ENCODE measurements at places on chromosomes 4 and X.
A peak's percentile ranks its signal among the peaks of the same experiment; 100 is the strongest.

GRCh38 chr4:107800706-107801105, 24.0 kb upstream of the SGMS2 start:
- DNase-seq = no peak

DNA sequence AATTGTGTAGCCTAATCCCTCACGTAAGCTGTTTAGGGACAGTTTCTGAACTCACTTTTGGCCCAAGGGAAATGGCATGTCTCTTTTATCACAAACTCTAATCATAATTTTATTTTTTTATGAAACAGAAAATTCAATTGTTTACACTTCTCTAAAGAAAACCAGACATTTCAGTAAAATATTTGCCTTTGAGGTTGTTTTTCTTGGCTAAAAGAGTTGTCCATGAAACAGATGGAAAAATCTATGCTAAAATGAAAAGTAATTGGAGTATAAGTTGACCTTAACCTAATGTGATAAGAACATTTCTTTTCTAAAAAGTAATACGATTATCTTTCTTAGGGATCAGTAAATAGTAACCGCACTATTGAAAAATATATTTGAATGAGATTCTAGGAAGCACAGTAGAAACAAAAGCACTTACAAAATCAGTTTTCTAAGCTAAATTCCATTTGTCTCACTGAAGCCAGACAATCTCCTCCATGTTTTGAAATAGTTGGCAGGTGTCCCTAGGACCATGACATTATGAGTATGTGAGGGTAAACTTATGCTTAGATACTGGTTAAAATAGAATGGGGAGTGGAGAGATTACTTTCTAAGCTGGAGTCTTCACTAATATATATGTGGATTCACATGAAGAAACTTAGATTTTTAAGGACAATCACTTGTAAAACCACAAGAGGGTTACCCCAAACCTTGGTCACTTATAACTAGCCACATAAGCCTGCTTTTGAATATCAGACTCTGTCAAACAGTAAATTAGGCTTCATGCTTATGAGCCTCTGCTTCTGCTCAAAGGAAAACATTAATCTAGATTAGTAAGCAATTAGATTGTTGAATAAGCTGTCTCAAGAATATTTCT, 20.1 kb upstream of the TET2 start:
- DNase-seq = no peak

- DNase-seq = no peak
Observed at GRCh38 chr4:175103403-175103802, 185.2 kb downstream of the ADAM29 start.

GRCh38 chr4:115501656-115502055, 388.2 kb upstream of the NDST4 start:
- no peak for DNase-seq

GRCh38 chr4:184471881-184472613, 2.3 kb downstream of the IRF2 start:
- peak; percentile 38 for DNase-seq

DNA sequence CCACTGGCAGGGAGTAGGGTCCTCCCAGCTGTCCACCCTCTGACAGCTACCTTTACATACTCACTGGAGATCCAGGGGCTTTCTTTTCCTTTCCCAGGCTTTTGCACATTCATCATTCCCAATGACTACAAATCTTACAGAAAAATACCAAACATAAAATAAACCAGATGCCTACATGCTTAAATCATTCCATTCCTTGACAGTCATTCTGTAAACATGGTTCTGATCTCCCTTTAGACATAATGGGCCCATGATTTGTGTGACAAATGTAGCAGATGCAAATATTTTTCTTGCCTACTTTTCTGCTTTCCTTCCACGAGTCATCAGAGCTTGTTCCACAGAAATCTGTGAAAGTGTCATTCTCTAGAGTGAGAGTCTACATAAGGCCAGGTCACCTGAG, 207.0 kb downstream of the IDS start:
- DNase-seq = no peak

DNA sequence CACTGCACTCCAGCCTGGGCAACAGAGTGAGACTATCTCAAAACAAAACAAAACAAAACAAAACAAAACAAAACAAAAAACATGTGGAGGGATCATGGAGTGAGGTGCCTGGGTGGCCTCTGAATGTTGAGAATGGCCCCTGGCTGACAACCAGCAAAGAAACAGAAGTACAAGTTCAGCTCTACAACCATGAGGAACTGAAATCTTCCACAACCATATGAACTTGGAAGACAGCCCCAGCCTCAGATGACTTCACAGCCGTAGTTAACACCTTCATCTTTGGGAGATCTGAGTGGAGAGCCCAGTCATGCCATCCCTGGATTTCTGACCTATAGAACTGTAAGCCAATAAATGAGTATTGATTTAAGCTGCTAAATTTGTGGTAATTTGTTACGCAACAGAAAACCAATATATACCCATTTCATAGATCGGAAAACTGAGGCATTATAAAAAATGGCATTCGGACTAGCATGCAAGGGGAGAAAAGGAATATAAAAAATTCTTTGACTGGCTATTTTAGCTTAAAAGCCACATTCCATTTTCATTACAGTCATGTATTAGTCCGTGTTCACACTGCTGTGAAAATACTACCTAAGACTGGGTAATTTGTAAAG, 138.7 kb upstream of the RAPGEF2 start:
- no peak for DNase-seq

DNA sequence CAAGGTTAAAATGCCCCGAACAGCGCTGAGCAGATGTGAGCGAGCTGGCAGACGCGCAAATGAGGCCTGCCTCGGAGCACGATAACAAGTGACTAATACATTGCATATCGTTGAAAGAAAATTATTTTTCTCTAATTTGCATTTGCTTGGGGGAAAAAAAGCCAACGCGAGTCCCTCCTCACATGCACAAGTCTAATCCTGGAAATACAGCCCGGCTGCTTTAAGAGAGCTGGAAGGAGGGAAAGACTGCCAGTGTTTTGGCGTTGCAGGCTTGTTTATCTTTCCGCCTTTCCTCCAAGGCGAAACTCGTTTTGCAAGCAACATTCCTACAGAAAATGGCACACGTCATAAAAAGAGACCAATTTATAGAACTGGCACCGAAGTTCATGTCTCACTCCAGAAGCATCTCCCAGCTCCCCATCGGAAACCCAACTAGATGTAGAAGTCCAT, 12.6 kb downstream of the BCOR start:
- no peak for DNase-seq
